Stimulated activated CD4-positive, alpha-beta T cell treated with anti-CD3 and anti-CD28 coated beads, Interleukin-1b, Interleukin-23, amount 100 ng/mL, for 1 hour (primary cell): ENCODE measurements at places on chromosomes 1 and 21.

GRCh38 chr1:205939690-205940330, 3.4 kb downstream of the SLC26A9 start:
- DNase-seq: no peak

DNA sequence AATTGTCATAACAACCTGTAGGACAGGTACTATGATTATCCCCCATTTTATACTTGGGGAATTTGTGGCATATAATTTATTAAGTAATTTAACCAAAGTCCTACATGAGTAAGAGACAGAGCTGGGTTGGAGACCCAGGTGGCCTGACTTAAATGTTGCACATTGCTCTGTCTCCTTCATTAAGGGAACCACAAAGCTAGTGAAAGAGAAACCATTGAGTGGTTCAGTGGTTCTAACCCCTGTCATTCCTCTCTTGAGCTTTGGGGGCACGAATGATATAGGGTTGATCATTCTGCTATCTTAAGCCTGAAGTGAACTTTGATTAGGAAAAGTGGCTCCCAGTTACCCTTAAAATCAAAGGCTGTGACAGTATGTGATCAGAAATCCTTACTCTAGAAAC, 5.3 kb upstream of the MAP3K7CL start:
- no peak for DNase-seq

- no peak for DNase-seq
Measured at GRCh38 chr1:230792691-230793462, 45.7 kb downstream of the CAPN9 start.

- DNase-seq: no peak
Measured at GRCh38 chr1:58815686-58816071, 31.8 kb upstream of the JUN start.

- DNase-seq: no peak
Measured at GRCh38 chr1:229406798-229407197, 27.1 kb downstream of the ACTA1 start.

DNA sequence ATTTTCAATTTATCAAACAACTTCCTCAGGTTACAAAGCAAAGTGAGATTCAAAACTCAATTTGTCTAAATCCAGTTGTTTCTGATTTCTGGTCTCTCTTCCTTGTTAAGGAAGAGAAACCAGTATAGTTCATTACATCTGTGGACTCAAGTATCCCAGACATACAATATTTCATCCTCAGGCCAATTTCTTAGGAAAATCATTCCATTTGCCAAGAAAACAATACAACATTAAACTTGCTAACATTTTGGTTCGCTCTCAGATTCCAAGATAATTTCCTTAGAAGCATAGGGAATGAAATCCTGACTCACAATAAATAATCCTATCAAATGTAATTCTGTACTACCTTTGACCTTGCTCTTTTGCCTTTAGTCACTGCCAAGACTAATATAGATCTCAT, 11.2 kb upstream of the TTLL7 start:
- DNase-seq: no peak

- no peak for DNase-seq
Measured at GRCh38 chr1:119771770-119772169, 3.1 kb upstream of the HMGCS2 start.

DNA sequence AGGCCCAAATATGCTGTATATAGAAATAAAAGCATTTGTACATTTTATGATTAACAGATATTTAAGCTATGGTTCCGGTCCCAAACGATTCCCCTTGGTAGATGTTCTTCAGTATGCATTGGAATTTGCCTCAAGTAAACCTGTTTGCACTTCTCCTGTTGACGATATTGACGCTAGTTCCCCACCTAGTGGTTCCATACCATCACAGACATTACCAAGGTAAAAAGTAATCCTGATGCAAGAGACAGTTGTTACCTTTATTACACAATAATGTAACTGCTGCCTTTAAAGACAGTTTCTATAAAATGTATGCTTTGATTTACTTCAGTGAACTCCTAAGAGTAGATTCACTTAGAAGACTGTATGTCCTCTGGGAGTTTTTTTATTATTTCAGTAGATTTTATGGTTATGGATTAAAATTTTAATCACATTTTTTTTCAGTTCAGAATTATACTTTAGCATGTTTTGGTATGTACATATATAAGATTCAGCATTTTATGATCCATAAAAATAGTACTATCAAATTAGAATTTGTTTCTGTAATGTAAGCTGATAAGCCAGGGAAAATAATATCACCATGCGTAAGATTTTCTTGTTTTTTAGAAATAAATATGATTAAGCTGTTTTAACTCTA, 96.5 kb downstream of the USP25 start:
- DNase-seq: no peak

DNA sequence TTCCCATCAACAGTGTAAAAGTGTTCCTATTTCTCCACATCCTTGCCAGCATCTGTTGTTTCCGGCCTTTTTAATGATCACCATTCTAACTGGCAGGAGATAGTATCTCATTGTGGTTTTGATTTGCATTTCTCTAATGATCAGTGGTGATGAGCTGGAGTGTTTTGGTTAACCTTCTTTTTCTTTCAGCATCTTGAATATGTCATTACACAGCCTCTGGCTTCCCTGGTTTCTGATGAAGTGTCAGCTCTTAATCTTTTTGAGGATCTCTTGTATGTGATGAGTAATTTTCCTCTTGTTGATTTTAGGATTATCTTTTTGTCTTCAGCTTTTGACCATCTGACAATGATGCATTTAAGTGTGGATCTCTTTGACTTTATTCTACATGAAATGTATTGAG, 133.2 kb upstream of the GRIK3 start:
- no peak for DNase-seq

DNA sequence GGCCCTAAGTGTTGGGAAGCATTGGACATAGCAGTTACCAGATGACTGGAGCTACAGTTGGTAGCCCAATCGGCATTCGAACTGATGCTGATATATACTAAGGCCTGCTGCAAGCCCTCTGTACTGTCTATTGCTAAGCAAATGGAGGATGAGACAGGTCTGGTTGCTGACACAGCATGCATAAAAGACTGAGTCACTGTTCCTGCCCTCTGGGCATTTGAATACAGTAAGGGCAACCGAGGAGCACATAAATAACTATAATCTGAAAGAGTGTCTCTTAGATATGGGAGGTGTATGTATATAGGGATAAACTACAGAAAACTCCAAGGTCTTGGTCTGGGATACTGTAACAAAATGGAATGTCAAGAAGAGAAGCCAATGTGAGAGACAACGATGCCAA, 16.8 kb upstream of the MARK1 start:
- DNase-seq: no peak

- no peak for DNase-seq
Measured at GRCh38 chr21:16597753-16598152, 868.0 kb downstream of the USP25 start.

GRCh38 chr1:181180407-181181031, 92.0 kb downstream of the IER5 start:
- DNase-seq: no peak

- no peak for DNase-seq
Measured at GRCh38 chr1:223513309-223513708, 120.1 kb downstream of the CCDC185 start.

GRCh38 chr1:20485527-20486456, at the start of gene CAMK2N1:
CAMK2N1 (minus strand) TSS chr1:20486210; CDS start chr1:20485379, 831 bp downstream.
- DNase-seq: no peak

GRCh38 chr1:12067900-12068821, 5.1 kb downstream of the TNFRSF8 start:
- peak; percentile 32 for DNase-seq

DNA sequence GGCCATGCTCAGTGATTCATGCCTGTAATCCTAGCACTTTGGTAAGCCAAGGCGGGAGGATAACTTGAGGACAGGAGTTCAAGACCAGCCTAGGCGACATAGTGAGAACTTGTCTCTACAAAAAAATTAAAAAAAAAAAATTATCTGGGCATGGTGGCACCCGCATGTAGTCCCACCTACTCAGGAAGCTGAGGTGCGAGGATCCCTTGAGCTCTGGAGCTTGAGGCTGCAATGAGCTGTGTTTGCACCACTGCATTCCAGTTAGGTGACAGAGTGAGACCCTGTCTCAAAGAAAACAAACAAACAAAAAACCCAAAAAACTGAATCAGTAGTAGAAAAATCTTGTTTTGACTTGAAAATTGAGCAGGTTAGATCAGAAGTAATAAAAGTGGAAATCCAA, 67.1 kb upstream of the IPO9 start:
- no peak for DNase-seq

GRCh38 chr1:58035523-58035922, 511.0 kb downstream of the OMA1 start:
- DNase-seq: no peak

DNA sequence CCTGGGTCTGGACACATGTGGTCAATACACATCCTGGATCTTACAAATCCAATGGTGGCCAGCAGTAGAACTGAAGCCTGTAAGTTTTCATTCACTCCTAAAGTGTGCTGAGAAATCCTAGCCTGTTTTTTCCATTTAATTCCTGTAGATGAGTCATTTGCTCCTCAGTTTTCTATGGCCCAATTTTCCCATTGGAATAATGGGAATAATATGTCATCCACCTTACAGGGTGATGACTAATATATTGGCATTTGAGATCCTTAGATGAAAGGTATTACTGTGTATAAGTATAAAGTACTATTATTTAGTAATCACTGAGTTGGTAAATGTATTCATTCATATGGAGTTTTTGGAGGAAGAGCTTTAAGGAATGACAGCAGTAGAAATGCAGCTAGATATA, 89.7 kb upstream of the ADAR start:
- DNase-seq: no peak
